NCI-H1694 treated with DMSO at 0.1 percent for 48 hours (cell line): ENCODE measurements at places on chromosomes 6 and 20.

DNA sequence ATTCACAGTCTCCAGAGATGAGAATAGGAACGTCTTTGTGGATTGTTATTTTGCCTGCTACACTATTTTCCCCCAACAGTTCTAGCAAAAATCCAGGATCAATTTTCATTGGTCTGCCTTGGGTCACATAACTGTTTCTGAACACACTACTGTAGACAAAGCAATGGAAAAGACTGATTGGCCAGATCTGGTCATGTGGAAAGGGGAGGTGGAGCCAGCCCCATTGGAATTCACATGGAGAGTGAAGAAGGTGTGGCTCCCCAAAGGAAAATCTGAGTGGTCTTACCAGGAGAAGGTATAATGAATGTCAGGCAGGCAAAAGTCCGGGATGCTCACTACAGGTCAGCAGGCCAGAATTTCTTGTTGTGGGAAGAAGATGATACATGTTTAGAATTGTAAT is 9.5 kb upstream of the TP53RK start:
- no peak for DNase-seq

GRCh38 chr6:80331522-80331921 is 225.1 kb downstream of the BCKDHB start:
- peak; percentile 38 for DNase-seq

DNA sequence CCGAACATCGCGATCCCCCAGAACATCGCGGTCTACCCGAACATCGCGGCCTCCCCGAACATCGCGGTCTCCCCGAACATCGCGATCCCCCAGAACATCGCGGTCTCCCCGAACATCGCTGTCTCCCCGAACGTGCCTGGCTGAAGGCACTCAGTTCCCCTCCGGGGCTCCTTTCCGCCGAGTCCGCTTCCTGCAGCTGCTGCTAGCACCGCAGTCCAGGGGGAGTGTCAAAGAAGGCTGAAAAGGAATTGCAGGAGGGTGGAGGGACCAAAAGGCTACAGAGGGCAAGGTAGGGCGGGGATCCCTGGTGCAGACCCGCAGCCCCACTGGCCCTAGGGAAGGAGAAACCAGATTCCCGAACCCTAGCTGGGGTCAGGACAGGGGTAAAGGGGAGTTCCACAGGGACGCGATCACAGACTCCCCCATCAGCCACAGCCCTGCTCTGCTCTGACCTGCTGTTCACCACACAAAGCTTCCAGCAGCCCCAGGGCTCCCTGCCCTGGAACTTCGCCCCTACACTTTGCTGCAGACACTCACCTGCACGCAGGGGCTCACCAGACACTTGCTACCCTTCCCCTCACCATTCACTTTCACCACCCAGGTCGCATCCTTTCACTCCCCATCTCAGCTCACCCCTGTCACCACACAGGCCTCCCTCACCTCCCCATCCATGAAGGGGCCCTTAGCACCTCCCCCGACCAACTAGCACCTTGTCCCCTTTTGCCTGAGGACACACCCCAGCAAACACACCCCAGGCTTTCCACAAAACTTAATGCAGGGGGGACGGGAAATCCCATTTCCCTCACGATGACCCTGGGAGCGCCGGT is 1.7 kb downstream of the ULBP1 start:
- no peak for DNase-seq

GRCh38 chr6:11275598-11275997 is 43.1 kb upstream of the NEDD9 start:
- no peak for DNase-seq

DNA sequence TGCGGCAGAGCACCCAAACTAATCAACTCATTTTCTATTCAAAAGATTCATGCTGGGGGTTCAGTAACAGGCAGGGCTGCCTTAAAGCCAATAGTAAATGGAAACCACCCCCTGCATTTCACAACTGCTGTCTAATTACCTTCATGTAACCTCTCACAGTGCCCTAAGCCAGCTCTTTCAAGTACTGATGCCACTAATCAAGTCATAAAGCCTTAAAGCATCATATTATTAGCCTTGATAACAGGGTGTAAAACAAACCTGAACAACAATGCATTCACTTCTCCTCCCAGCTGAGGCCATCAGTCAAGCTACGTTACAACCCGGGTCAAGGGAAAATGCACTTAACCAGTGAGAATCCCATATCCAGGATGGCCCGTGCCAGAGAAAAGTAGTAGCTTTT is 33.0 kb downstream of the TRERF1 start:
- DNase-seq, result no peak

DNA sequence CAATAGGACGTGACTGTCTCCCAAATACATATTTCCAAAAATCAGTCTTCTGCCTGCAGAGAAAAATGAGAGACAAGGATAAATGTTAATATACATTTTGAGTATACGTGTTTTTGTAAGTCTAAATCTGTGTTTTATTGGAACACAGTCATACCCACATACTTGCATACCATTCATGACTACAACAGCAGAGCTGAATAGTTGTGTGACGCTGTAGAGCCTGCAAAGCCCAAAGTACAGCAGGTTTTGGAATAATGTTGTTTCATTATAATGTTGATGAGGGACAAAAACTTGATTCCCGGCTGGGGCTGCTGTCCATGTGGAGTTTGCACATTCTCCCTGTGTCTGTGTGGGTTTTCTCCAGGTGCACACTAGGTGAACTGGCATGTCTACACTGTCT is 23.8 kb upstream of the FBXO9 start:
- no peak for DNase-seq

- DNase-seq, result no peak
Observed at GRCh38 chr20:51831866-51832265, 29.5 kb upstream of the SALL4 start.

- no peak for DNase-seq
Observed at GRCh38 chr6:54291146-54291545, 17.1 kb upstream of the TINAG start.

DNA sequence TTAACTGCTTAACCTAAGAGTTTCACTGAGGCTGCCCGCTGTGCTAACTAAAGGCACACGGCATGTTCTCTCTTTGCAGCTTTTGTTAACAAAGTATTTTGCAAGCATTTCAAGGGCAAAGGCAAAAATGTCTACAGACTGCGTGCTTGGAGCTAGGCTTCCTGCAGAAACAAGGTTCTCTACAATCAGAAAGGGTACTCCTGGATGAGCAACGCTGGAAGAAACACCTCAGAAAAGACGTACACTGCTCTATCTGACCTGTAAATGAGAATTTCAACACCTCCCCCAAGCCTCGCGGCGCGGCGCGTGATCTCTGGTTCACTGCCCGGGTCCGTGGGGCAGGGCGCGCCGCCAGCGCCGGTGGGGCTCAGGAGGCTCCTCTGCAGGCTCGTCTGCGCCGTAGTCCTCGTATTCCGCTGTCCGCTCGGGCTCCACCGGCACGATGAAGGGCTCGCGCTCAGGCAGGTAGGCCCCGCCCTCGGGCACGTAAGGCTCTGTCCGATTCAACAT is 120.9 kb downstream of the COL12A1 start:
- no peak for DNase-seq

GRCh38 chr6:131117878-131118277 is 17.4 kb upstream of the AKAP7 start:
- DNase-seq, result no peak

DNA sequence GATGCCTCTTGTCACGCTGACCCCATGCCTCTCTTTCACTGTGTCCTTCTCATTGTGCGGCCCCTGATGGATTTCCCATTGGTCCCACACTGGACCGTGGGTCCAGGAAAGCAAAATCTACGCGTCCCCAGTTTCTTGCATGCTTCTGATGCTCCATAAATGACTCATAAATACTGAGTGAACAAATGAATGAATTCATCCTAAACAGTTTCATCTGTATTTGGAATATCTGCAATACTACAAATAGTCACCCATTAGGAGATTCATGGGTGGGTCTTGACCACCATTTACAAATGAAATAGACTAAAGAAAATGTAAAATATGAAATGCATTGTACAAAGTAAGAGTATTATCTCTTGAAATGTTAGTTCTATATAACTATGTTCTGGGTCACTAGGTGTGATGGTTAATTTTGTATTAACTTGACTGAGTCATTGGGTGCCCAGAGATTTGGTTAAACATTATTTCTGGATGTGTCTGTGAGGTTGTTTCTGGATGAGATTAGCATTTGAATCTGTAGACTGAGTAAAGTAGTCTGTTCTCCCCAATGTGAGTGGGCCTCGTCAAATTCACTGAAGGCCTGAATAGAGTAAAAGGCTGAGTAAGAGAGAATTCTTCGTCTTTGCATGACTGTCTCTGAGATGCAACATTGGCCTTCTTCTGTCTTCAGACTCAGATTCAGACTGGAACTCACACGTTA is 448.7 kb downstream of the PREX1 start:
- DNase-seq, result no peak

GRCh38 chr6:6603317-6603716 is 14.8 kb downstream of the LY86 start:
- DNase-seq, result no peak

DNA sequence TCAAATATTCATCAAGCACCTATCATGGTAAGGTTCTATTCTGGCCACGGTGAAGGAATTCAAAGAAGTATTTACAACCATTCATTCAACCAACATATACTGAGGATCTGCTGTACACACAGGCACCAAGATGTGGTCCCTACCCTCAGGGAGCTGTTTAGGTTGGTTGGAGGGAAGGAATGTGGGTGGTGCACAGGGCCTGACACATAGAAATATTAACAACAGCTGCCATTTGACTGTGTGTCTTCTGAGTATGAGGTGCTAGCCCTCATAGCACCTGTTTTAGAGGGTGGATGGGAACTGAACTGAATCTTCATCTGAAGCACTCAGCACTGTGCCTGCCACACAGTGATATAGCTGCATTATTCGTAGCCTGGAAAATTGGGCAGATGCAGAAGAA is 7.3 kb downstream of the SNPH start:
- no peak for DNase-seq

DNA sequence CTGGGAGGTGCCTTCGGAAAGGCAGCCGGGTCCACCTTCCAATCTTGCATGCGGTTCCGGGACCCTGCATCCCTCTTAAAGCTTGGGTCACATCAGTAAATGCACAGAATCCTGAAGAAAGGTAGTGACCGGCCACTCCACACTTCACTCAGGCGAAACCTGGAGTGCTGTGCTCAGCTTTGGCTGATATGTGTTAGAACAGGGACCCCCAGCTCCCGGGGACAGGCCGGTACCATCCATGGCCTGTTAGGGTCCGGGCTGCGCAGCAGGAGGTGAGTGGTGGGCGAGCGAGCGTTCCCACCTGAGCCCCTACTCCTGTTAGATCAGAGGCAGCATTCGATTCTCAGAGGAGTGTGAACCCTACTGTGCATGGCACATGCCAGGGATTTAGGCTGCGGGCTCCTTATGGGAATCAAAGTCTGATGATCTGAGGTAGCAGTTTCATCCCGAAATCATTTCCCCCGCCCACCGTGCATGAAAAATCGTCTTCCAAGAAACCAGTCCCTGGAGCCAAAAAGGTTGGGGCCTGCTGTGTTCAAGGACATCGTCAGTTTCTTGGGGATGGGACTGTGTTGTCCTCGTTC is 143.0 kb downstream of the ERMARD start:
- DNase-seq, result no peak

DNA sequence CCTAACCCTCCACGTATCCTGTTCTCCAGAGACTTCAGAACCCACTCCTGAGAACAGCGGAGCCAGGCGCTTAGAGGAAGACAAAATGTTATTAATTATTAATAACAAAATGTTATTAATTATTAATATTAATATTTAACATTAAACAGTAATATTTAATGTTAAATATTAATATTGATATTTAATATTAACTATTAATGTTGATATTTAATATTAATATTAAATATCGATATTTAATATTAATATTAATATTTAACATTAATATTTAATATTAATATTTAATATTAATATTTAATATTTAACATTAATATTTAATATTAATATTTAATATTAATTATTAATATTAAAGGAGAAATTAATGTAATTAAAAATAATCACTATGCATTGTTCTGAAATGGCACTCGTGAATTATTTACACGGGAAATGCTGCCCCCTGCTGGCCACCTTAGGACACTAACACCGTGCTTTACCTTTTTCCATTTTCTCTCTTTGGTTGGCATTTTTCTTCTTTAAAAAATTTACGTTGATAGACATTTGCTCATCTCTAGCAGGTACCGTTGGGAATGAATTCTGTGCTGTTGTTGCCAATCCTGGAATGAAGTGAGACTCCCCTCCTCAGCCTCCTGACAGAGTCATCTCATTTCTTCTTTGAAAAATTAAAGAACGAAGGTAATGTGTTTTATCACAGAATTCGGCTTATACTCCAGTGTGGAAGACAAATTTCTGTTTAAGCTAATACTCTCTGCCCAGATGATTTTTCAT is 7.5 kb upstream of the GGTLC1 start:
- peak; percentile 34 for DNase-seq

DNA sequence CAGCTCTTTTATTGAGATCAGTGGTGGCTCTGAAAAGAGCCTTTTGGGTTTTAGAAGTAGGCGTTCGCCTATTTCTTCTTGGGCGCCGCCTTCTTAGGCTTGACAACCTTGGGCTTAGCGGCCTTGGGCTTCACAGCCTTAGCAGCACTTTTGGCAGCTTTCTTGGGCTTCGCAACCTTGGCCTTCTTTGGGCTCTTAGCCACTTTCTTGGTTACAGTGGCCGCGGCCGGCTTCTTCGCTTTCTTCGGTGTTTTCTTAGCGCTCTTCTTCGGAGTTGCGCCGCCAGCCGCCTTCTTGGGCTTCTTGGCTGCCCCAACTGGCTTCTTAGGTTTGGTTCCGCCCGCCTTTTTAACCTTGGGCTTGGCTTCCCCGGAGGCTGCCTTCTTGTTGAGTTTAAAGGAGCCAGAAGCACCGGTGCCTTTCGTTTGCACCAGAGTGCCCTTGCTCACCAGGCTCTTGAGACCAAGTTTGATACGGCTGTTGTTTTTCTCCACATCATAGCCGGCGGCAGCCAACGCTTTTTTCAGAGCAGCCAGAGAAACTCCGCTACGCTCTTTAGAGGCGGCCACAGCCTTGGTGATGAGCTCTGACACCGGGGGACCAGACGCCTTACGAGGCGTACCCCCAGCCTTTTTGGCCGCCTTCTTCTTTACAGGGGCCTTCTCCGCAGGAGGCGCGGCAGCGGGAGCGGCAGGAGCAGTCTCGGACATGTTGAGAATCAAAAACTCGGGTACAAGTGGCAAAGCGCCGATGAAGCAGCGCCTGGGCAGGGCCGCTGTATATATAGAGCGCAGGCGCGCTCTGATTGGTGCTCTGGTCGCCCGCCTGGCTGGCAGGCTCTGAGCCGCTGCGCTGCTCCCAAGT is 31.3 kb upstream of the HFE start:
- DNase-seq, result peak; percentile 74

GRCh38 chr20:56400001-56400640 is 7.7 kb downstream of the CSTF1 start:
- DNase-seq, result peak; percentile 15
